ENCODE measurements at places on chromosomes 4 and X. TPM values are rescaled to one million over a fixed set of nuclear protein-coding genes. Genes with fewer than 3 reads are reported as not detected.
A peak's percentile ranks its signal among the peaks of the same experiment; 100 is the strongest.

GRCh38 chr4:54643172-54643571, 14.6 kb upstream of the KIT start:
- no peak for DNase-seq

- DNase-seq = no peak
Observed at GRCh38 chr4:102862016-102862415, 6.8 kb upstream of the CISD2 start.

DNA sequence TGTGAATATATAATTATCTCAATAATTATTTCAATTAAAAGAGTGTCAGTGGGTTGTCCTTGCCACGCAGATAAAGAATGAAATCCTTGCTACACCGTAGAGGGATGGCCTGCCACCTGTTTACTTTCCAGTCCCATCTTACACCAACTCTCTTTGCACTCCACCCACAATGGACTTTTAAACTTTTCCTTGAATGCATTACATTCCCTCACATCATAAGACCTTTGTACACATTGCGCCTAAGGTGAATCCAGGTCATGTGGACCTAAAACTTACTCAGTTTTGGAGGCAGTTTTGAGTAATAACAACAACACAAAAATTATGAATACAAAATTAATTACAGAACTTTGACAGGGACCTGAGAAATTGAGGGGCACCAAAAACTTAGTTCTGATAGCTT, 78.7 kb upstream of the PDE5A start:
- no peak for DNase-seq

DNA sequence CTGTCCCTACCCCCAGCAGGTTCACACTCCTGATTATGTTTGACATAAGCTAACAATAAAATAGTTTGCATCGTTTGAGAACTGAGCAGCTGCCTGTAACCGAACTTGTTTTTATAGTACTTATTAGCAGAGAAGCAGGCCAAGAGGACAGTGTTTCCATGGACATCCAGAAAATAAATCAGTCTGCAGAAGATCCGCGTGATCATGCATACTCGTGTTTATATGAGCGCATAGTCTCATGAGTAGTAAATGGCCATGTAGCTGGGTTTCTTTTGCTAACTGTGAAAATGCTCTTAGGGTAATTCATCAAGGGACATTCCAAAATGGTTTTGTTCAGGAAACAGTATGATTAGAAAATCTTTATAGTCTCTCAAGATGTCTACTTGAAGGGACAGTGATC, 289.2 kb downstream of the DCTD start:
- DNase-seq = no peak

DNA sequence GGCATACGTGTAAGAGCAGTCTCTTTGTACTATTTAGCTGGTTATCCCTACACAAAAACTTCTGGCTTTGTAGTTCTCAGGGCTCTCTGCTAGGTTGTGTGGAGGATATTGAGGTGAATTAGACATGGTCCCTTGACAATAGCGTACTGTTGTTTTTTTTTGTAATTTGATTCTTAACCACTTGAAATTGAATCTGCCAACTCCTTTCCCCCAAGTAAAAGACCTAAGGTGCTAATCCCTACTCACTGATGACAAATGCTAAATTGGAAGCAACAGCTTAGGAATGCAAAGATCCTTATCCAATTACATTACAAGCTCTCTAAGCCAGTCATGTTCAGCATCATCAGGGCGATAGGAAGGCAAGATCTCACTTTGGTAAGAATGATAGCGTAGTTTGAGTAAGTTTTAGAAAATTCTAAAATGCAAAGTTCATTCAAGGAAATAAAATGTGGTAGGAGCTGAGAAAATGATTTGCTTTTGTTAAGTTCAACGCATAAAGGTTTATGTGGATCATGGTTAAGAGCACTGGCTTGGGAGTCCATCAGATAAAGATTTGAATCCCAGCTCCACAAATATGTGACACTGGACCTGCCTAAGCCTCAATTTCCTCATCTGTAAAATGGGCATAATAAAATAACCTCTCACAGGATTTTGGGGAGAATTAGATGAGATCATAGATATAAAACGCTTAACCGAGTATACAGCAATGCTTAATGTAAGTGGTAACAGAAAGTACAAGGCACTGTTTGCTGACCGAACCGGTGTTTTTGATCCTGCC, 39.3 kb downstream of the DOCK11 start:
- no peak for DNase-seq

DNA sequence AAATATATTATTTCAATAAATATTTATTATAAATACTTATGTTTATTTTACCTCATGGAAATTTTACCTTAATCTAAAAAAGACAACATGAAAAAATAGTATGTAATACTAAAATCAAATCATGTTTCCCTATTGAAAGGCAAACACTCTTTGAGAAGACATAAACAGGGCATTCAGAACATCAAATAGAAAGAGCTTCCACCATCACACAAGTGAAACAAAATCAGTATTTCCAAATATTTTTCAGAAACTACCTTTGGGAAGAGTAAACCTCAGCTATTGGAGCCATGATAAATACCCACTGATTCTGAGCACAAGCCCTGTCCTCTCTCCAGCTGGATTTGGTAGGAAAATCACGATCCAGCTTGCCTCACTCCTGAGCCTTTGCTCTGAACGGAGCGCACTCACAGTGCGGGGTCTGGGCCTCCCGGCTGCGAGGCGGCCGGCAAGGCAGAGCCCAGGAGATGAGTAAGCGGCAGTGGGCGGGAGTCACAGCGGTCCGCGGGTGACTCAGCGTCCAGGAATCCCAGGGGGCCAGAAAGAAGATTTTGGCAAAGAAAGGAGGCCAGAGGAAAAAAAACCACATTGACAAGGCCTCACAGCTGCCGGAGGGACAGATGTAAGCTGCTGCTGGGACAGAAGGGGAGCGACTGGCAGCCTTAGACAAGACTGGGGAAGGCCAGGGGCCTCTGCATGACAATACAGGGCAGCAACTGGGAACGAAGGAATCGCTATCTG, 14.7 kb upstream of the ANXA5 start:
- DNase-seq = peak; percentile 36

GRCh38 chr4:173270312-173271027, 63.7 kb downstream of the HMGB2 start:
- DNase-seq = no peak

DNA sequence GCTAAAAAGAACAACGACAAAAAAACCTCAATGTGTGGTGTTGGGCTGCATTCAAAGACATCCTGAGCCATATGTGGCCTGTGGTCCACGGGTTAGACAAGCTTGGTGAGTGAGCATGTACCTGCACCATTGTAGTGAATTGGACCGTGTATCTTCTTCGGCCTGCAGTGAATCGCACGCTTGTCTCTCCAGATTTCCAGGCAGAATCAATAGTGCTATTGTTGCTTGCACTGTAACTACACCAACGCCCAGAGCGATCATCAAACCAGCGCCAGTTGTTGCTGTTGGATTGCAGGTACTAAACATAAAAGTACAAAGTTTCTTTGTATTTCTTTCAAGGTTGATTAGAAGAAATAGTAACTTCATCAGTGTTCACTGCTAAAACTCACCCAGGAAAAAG, 101.6 kb downstream of the HUWE1 start:
- DNase-seq = no peak

DNA sequence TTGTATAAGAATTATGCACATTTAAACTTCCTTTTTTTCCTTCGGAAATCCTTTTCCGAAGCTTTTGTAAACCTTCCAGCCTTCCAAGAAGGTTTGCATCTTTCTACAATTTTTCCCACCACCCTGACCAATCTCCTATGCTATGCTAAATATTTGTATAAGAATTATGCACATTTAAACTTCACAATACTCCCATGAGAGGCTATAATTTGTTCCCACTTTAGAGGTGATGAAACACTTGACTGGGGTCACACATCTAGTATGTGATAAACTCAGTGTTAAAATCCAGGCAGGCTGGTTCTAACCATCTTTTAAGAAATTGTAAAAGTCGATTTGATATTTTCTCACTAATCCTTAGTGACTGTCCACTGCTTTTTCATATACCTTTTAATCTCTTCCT, 22.1 kb downstream of the NUDT6 start:
- DNase-seq = no peak

DNA sequence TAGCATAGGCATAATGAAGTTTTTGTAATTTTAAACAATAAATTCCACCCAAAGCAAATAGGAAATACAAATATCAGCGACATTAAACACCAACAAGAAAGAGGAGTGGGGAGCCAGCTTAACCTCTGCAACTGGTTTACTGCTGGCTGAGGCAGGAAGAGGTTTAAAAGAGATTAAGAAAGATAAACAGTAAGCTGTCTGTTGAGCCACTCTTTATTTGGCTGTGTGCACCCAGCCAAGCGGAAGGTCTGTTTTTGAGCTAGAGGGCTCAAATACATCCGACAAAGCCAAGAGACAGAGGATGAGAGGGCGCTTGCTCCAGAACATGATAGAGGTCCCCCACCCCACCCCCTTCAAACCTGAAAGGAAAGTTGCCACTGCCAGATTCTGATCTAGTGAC, 191.4 kb downstream of the MGST2 start:
- DNase-seq = no peak

GRCh38 chrX:123267220-123267619, 83.1 kb downstream of the GRIA3 start:
- DNase-seq = no peak

DNA sequence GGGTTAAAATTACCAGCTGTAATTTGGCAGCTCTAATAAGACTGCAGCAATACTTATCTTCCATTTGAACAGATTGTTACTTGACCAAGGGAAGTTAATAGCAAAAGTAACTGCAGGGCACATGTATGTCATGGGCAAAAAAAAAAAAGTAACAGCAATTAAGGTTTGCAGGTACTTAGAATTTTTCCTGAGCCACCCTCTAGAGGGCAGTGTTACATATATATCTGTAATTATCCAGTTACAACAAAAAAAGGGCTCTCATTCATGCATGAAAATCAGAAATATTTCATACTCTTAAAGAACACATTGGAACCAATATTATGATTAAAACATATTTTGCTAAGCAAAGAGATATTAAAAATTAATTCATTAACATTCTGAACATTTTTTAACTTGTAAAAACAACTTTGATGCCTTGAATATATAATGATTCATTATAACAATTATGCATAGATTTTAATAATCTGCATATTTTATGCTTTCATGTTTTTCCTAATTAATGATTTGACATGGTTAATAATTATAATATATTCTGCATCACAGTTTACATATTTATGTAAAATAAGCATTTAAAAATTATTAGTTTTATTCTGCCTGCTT, 25.1 kb downstream of the XIAP start:
- DNase-seq = no peak

DNA sequence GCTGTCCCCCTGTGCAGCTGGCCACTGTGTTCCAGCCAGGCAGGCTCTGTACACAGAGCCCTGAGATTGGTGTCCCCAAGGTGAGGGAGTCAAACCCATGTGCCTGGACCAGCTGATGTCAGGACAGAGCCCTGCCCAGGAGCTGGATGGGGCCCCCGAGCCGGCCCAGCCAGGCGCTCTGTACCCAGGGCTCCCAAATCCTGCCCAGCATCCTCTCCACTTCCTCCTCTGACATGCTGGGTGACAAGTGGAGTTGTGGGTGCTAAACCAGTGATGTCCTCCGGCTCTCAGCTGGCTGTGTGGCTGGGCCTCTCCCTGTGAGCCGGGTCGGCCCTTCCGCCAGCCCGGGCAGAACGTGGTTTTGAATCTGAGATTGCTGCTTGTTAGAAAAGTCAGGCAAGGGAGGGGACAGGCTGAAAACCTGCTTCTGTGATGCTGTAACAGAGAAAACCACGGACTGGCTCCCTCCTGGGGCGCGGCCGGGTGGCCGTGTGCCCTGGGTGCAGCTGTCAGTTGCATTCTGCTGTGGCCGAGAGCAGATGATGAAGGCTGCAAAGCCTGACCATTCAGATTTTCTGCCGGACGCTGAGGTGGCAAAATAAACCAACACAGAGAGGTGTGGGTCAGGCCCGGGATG, 7.9 kb upstream of the CPLX1 start:
- no peak for DNase-seq

DNA sequence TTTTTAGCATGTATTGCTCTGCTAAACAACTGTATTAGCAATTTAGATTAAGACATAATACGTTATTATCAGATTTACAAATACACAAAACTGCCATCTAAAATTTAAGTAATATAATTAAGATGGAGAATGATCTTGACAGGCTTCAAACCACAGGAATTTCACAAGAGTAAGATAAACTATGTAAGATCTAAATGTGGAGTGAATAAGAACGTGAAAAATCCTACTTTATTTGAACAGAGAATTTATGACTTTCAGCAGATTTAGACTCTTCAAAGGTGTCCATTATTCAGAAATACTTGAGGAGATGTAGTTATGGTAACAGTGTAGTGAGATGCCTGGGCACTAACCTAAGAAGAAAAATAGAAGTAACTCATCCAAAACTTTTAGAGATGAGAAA, 73.2 kb downstream of the SLC4A4 start:
- no peak for DNase-seq

DNA sequence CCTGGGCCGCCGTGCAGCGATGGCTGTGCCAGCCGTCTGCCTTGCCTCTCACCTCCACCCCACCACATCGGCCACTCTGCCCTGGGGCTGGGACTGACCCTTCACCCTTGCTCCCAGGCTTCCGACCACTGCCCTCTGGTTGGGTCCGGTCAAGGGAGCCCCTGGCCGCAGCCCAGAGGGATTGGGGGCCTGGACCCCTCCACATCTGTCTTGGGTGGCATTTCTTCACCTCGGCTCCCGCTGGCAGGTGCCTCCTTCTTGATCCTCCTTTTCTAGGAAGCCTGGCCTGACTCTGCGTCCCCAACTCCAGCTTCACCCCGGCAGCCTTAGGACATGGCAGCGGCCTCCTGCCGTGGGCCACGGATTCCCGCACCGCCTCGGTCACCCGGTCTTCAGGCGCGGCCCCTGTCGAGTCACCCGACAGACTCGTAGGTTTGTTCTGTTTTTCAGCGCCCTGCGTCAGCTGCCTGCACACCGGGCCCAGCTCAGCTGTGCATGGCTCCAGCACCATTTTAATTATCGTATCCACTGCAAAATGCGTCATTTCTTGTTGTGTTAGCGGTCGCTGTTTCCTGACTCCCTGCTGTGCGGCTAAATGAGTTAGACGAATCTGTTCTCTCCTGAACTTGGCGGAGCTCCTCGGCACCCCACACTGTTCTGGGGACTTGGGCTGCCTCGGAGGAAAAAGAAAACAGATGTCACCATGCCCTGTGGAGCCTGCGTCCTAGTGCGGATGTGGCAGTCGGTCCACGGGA, 124.0 kb downstream of the FAM53A start:
- DNase-seq = no peak

GRCh38 chr4:168153596-168154440, 61.5 kb downstream of the ANXA10 start:
- DNase-seq = peak; percentile 45

DNA sequence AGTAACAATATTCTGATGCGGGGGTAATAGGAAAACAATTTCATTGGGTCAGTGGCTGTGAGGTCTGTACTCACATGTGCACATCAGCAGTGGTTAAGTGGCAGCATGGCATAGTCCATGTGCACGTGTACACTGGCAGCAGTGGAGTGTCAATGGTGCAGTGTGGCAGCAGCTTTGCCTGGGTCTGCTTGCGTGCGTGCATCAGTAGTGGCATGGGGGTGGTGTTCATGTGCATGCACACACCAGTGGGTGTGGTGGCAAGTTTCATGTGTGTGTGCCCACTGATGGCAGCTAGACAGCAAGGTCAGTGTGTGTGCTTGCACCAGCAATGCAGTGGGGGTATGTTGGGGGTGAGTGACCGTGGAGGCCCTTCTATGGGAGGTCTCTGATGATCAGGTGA, 581.6 kb upstream of the KLHL4 start:
- no peak for DNase-seq

Gene DCAF8L2
- polyA plus RNA-seq = not detected

Gene MMRN1
- polyA plus RNA-seq = 2.5 TPM

Gene SSX4B
- polyA plus RNA-seq = not detected

Gene TLR3
- polyA plus RNA-seq = 14.2 TPM

Gene TGIF2LX
- polyA plus RNA-seq = not detected

Gene ANKRD37
- 10.9 TPM for polyA plus RNA-seq

Gene CFI
- 76.2 TPM for polyA plus RNA-seq

Gene DCTD
- 127 TPM for polyA plus RNA-seq

Gene MAGEA4
- polyA plus RNA-seq = not detected

Gene SMPX
- 0.28 TPM for polyA plus RNA-seq

Gene MSANTD1
- 0.29 TPM for polyA plus RNA-seq

All from right renal cortex interstitium (tissue), 3 donors.